Activated CD8-positive, alpha-beta memory T cell treated with anti-CD3 and anti-CD28 coated beads for 4 hours (primary cell): ENCODE measurements at places on chromosomes 3 and 15.

DNA sequence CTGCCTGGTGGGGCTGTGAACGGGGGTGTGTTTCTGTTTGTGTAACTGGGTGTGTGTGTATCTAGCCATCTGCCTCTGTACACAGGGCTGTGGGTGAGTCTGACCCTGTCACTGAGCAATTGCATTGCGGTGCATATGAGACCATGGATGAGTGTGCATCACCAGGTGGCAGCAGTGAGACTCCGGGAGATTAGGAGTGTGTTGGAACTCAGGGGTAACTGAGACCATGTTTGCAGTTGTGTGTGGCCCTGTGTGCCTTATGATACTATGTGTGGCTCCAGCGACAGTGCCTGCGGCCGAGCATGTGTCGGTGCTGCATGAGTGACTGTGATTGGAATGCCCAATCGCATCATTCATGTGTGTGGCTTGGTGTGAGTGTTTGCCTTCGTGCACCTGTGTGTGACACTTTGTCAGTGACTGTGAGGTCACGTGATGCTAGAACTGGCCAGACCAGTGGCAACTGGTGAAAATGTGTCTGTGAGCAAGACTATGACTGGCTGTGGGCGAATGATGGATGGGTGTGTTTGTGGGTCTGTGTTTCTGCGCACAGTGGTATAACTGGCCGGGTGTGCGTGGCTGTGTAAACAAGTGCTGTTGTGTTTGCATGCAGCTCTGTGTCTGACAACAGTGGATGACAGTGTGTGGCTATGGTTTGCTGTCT lies 14.0 kb downstream of the VILL start:
- peak; percentile 27 for DNase-seq

- no peak for DNase-seq
Measured at GRCh38 chr3:4113811-4114522, 189.2 kb upstream of the SETMAR start.

DNA sequence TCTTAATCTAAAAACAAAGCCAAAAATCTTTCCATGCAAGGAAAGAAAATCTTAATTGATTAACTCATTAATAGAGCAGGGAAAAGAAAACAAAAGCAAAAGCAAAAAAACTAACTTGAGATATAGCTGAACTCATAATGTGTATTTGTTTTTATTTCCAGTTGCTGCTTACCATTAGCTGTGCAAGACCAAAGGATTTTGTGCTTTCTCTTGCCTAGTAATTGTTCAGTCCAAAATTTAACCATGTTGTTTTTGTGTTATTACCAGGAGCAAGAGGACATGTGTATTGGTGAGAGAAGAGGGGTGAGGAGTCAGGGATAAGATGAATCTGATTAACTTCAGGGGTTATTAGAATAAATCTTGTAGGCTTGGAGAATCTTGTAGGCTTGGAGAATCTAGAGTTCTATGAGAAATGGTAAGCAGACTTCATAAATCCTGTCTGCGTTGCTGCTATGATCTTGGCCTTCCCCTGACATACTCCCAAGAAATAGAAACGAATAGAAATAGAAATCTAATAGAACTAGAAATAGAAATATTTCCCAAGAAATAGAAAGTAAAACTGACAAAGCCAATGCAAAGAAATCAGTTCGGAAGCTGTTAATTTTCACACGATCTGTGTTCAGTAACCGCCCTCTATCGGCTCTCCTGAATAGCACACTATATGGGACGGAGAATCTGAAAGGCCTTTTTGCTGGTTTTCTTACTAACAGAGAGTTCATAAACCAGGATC lies 72.6 kb upstream of the TNFSF10 start:
- no peak for DNase-seq

DNA sequence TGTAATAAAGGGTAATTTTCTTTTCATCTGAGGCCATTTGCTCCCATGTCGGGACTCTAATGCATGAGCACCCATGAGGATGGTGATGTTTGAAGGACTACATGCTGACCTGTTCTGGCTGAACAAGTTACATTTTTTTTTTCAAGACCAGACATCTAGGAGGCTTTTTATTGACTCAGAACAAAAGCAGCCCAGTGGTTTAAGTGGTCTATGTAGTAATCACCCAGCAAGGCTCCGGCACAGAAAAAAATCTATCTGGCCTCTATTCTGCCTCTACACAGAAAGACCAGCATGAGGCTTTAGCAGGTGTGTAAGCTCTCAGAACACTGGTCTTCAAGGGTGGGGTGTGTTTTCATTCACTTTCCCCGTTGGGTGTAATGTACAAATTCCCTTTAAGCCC lies 95.1 kb upstream of the ZBED2 start:
- no peak for DNase-seq

DNA sequence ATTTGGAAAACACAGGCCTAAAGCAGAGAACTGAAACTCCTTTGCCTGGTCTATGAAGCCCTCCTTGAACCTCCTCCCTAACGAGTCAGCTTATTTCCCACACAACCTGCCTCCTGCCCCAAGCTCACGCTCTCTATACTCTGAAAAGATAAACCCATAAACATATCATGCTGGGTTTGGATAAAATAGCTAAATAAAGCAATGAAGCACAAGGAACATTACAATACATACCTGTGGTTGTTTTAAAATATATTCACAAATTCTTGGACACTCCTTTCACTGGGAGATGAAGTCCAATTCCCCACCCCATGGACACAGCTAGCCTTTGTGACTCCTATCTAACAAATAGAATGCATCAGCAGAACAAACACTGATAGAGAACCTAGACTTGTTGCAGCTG lies 98.2 kb downstream of the PLCH1 start:
- DNase-seq: no peak

GRCh38 chr15:85005319-85005718 lies 23.7 kb downstream of the PDE8A start:
- no peak for DNase-seq

GRCh38 chr3:63687278-63688225 lies 35.1 kb downstream of the SNTN start:
- DNase-seq: no peak

DNA sequence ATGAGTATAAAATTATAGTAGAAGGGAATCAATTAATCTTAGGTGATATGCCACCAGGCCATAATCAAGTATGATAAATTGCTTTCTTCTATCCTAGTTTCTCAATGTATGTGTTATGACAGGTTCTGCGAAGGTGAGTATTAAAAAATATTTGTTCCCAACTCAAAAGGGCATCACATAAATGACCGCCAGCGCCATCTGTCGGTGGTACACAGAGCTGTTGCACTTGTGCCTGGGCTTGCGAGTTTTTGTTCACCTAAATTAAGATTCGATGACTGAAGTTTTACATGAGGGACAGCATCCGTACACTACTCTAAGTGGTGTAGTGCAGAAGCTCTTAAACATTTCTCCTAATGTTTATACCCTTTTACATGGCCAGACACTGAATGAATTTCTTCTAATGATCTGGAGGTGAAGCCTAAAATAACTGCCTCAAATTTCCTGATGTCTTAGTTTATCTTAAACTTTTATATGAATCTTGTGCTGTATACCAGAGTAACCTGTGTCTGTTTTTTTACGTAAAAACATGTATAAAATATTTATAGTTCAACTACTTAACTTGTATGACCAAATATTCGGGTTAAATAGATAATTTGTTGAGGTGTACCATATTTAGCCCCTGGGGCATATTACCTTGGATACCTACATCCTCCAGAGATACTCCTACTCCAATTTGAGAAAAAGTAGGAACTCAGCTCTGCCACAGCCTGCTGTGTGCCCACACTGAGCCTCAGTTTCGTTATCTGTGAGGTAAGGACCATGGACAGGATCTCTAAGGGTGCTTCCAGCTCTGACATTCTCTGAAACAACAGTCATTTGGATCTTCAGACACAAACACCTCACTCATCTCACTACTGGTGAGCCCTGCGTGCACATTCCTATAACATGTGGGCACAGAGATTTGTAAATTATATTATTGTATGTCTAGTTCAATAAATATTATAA lies 365.6 kb downstream of the MAGI1 start:
- DNase-seq: no peak

GRCh38 chr3:136281966-136282520 lies 31.9 kb downstream of the PCCB start:
- no peak for DNase-seq

DNA sequence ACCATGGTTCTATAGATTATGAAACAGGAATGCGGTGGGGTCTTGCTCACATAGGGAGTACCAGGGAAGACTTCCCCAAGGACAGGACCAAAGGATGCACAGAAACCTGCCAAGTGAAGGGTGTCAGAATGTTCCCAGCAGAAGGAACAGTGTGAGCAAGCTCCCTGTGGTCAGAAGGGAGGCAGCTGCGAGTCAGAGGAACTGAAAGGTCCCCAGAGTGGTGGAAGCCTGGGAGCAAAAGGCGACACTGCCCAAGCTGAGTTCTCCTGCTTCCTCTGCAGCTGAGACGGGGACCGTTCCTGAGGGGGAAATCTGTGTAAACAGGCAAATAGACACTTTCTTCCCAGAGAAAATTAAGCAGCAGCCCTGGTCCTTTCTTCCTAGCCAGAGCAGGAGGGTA lies 14.2 kb upstream of the SLC6A6 start:
- DNase-seq: no peak

GRCh38 chr15:34993877-34994276 lies 5.8 kb upstream of the ZNF770 start:
- no peak for DNase-seq

- DNase-seq: no peak
Measured at GRCh38 chr3:193095366-193095765, 145.7 kb upstream of the PLAAT1 start.

DNA sequence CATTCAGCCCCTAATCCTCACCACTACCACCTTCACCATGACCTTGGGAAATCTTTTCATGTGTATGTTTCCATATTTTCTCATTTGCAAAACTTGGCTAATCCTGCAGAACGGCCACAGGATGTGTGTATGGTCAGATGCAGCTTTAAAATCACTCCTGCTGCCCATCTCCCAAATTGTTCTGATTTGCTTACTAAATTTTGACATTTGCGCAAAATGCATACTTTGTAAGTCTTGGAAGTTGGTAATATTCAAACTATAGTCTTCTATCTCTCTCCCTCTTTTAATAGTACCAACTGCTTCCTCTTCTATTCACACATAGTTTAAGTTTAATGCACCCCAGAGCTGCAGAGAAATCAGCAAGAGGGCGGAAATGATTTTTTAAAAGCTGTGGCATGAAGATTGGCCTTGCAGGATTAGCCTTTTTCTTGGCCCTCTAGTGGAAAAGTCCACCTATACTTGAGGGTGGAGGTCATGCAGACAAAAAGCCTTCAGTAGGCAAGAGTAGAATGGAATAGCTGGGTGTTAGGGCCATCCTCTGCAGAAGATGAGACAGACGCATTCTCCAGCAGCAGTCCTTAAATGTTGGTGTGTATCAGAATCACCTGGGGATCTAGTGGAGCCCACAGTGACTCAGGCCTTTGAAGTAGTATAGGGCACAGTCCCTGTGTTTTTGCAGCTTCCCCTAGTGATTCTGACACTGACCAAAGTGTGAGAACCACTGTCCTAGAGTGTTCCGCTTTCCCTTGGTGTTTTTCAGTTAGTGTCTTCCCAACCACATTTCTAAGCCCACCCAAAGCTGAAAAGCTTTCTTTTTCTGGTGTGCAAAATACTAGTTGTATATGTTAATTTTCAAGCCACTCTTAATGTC lies 181.7 kb downstream of the CHST2 start:
- no peak for DNase-seq
